ENCODE measurements at places on chromosomes 5 and 9.
A peak's percentile ranks its signal among the peaks of the same experiment; 100 is the strongest.

- no peak for DNase-seq
These were observed 31.5 kb downstream of the CNTLN start for GRCh38 chr9:17166346-17166745.

GRCh38 chr9:5563886-5564285 is 53.6 kb downstream of the PDCD1LG2 start:
- DNase-seq, result no peak

- DNase-seq, result no peak
These were observed 19.8 kb downstream of the PCDHAC2 start for GRCh38 chr5:140986117-140986521.

GRCh38 chr9:137306066-137306849 is 4.2 kb upstream of the NRARP start:
- no peak for DNase-seq

DNA sequence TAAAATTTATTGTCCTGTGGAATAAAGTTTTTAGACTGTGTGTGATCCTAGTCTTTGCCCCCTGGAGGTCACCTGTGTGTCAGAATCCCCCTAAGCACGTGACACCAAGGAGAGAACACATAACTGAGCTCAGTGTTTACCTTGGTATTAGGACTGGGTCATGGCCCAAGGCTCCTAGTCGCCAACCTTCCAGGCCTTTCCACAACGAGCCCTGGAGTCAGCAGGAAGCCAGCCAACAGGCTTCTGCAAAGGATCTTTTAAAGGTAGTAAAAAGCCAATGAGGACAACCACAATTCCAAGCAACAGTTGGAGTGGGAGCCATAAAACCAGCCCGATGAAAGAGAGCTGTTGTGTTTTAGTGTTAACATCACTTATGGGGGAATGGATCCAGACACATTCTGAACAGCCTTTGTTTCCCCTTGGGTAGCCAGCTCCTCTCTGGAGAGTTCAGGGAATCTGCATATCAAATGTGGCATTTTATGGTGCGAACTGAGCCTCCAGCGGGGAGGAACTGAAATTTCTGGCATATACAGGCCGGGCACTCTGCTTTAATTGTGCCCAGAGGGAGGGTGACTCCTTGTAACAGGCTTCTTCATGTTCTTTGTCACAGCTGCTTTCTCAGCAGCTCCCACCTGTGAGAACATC is 239.9 kb downstream of the FSTL4 start:
- no peak for DNase-seq

GRCh38 chr5:163531272-163531671 is 25.9 kb downstream of the MAT2B start:
- no peak for DNase-seq

DNA sequence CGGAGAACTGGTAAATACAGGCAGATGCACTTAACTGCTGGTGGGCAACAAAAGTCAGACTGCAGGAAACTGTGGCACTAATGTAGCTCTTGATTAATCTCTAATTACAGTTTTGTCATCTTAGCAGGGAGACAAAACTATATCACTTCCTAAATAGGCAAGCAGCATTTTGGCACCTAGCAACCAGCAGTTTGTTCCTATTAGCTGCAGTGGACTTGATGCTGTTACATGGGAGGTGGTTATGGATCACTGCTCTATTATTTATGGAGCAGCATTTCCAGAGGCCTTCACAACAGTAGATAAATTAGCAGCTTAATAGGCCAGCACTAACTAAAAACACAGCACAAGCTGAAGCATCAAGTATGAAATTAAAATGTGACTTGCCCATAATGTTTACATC is 518.3 kb upstream of the ITGA1 start:
- DNase-seq, result no peak

- no peak for DNase-seq
These were observed 259.1 kb downstream of the SYK start for GRCh38 chr9:91060520-91061343.

- no peak for DNase-seq
These were observed 7.5 kb downstream of the RPS14 start for GRCh38 chr5:150441813-150442698.

DNA sequence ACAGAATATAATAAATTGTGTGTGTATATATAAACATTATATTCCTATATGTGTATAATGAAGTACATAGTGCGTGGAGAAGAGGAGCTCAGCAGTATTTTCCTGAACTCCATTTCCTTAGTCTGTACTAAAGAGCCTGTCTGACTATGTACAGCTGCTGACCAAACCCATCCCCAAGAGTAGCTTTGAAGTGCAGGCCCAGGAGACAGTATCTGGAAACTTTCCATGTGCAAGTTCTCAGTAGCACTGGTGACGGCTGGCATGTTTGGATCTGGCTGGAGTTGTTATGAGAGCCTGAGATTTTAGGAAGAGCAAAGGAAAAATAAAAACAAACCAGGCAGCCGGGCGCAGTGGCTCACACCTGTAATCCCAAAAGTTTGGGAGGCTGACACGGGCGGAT is 244.2 kb downstream of the RFK start:
- no peak for DNase-seq

GRCh38 chr5:149147676-149148075 is 6.4 kb downstream of the ABLIM3 start:
- DNase-seq, result no peak

DNA sequence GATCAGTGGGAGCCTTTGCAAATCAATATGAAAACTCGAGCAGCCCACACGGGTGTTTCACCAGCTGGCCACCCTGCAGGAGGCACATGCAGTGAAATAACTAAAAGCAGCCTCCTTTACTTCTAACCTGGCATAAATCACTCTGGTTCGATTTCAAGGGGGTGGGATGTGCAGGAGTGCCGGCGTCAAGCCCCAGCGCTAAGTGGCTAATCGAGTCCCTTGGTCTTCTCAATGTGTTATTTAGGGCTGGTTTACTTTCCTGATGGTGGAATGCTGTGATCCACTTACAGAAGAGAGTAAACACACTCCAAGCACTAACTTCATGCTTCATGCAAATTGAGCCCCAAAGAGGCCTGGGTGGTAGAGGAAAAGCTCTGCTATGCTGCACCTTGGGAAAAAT is 109.4 kb downstream of the TMEM174 start:
- no peak for DNase-seq

GRCh38 chr5:35939639-35940038 is 1.2 kb upstream of the CAPSL start:
- DNase-seq, result no peak

GRCh38 chr9:6829536-6829935 is 71.8 kb downstream of the KDM4C start:
- no peak for DNase-seq

DNA sequence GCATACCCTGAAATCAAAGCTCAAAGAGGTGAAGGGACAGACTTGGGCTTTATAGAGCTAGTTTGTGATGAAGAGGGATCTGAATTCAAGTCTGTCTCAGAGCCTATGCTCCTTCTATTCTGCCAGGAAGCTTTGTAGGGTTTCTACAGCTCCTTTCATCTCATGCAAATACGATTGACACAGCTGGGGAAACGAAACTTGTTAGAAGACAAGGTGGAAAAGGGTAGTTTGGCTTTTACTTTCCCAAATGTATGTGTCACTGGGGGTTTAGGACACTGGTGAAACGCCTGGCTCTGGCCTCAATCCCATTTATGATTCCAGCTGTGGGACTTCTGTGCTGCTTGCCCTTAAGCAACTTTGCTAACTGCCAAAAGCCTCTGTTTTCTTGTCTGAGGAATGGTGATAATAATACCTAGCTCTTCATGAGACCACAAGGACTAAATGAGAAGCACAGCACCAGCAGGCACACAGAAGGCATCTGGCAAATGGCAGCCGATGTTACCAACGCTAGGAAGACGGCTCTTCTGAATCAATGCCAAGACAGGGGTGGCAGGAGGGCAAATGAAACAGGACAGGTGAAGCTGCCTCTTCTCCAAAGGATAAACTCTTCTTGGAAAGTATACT is 70.3 kb upstream of the EQTN start:
- DNase-seq, result no peak

GRCh38 chr5:2038321-2039179 is 155.8 kb upstream of the IRX4 start:
- DNase-seq, result peak; percentile 90

GRCh38 chr5:146805081-146805480 is 73.5 kb downstream of the PPP2R2B start:
- DNase-seq, result no peak
